ENCODE measurements at places on chromosomes 1 and 21.

DNA sequence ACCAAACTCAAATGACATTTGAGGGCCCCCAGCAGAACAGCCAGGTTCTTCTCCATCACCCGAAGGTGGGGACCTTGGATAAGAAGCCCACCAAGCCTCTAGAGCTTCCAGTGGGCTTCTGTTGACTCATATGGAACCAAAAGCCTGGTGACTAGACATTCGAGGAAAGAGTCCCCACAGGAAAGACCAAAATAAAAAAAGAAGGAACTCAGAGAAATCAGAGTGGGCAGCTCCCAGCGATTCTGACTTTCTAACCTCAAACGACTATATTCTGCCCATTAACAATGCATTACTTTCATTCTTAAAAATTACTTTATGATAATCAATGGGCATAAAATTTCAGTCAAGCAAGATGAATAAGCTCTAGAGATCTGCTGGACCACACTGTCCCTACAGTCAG lies 9.6 kb upstream of the CHIT1 start:
- no peak for DNase-seq

DNA sequence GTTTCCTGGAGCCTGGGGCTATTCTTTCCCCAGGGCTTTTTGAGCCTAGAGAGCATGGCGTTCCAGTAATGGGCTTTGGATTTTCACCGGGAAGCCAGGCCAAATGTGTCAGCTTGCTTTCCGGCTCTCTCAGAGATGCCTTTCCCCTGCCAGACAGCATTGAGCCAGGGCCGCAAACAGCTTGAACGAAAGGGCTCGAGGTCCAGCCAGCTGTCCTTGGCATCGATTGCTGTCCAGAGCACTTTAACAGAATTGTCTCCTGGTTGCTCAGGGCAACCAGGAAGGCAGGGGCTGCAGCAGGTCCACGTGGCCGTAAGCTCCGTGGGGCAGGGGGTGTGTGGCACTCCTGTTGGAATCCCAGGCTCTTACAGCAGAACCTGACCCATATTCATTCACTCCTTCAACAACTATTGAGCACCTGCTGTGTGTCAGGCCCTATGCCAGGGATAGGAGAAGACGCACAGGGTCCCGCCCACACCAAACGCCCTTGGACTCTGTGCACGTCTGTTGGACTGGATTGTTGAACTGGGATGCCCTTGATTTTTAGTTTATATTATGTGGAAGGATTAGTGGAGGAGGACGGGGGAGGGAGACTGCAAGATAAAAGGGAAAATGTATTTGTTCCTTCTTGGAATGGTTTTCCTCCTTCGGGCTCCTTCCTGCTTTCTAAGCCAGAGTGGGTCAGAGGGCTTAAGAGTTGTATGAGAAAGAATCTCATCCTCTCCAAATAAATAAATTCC lies 38.7 kb upstream of the EFHD2 start:
- no peak for DNase-seq

- DNase-seq, result no peak
Measured at GRCh38 chr1:14495996-14496395, 102.5 kb upstream of the KAZN start.

- no peak for DNase-seq
Measured at GRCh38 chr1:244192325-244192724, 141.2 kb downstream of the ZBTB18 start.

- DNase-seq, result no peak
Measured at GRCh38 chr1:44801491-44802305, 1.5 kb downstream of the PLK3 start.

- DNase-seq, result no peak
Measured at GRCh38 chr1:21294266-21294989, 4.2 kb upstream of the ECE1 start.

DNA sequence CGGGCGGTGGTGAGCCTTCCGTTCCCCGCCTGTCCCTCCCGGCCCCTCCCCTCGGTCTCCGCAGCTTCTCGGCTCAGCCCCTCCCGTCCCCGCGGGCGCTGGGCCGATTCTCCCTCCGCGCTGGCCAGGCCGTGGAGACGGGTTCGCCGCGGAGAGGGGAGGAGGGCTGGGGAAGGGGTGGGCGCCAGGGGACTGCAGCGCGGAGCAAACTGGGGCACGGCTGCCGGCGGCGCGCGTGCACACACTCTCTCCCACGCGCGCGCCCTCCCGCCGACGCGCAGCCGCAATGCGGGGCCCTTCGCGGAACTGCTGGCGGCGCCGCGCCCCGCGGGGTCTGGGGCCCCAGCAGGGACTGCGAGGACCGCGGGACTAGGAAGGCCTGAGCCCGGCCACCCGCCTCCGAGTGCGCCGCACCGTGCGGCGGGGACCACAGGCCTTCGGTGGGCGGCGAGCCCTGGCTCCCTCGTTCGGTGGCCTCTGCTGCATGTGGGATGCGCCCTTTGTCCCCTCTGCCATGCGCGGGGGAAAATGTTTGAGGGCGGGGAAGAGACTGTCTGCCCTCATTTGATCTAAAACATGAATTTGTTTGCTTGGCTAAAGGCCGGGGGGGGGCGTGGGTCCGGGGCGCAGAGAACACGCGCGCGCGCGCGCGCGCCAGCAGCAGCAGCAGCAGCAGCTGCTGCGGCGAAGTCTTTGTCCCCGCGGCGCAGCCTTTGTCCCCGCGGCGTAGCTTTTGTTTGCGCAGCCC lies 90.7 kb upstream of the VAMP3 start:
- DNase-seq, result no peak

DNA sequence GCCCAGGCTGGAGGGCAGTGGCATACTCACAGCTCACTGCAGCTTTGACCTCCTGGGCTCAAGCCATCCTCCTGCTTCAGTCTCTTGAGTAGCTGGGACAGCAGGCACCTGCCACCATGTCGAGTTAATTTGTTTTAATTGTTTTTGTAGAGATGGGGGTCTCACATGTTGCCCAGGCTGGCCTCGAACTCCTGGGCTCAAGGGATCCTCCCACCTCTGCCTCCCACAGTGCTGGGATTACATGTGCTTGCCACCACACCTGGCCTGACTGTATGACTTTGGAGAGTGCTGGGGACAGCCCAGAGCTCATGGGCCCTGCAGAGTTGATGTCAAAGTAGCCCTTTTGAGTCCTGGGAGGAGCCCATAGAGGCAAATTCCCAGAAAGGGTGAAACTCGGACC lies 1.8 kb downstream of the OBSCN start:
- DNase-seq, result no peak

GRCh38 chr1:182909578-182909977 lies 43.4 kb downstream of the SHCBP1L start:
- DNase-seq, result no peak

DNA sequence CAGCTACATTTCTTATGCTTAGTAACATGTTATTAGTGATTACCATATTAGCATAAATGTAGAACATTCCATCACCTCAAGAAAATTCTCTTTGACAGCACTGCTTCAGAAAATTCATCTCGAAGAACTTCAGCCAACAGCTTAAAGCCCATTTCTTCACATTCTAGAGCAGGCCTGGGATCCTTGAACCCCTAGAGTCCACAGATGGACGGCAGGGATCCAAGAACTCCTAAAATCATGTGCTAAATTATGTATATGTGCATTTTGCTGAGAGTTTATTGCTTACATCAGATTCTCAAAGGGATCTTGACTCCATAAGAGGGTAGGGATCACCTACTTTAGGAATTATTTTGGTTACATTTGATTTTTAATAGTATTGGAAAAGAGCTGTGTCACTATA lies 76.2 kb upstream of the TEKT2 start:
- DNase-seq, result no peak

DNA sequence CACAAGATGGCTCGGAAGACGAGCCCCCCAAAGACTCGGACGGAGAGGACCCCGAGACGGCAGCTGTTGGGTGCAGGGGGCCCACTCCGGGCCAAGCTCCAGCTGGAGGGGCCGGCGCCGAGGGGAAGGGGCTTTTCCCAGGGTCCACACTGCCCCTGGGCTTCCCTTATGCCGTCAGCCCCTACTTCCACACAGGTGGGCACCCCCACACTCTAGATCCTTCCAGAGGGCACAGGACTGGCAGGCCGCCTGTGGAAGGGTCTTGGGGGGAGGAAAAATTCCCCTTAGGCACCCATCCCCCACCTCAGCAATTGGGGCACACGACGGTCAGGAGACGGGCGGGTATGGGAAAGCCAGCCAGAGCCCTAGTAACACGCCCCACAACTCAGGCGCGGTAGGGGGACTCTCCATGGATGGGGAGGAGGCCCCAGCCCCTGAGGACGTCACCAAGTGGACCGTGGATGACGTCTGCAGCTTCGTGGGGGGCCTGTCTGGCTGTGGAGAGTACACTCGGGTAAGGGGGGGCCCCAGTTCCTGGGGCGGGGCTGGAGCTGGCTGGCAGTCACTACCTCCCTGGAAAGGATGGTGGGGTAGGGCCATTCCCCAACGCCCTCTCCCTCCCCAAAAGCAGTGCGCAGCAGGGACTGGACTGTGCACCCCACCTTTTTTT lies 16.1 kb downstream of the NOC2L start:
- no peak for DNase-seq

- DNase-seq, result no peak
Measured at GRCh38 chr21:34936883-34937563, 112.1 kb downstream of the RUNX1 start.

GRCh38 chr1:2534687-2535441 lies 4.8 kb upstream of the HES5 start:
- DNase-seq, result no peak

Measured in hematopoietic multipotent progenitor cell treated with erythropoietin and hydrocortisone succinate and interleukin-3 and kit ligand, for 15 days (in vitro differentiated cells).